Panc1 (cell line): ENCODE measurements at places on chromosomes 16 and 17. TPM values are rescaled to one million over a fixed set of nuclear protein-coding genes. Genes with fewer than 3 reads are reported as not detected.

The SKAP1 gene
- total RNA-seq: 0.90 TPM

The MAF gene
- 0.46 TPM for total RNA-seq

The TRPV2 gene
- 34.9 TPM for total RNA-seq

The KRTAP4-8 gene
- not detected for total RNA-seq

The SERPINF2 gene
- total RNA-seq: 0.77 TPM

The GNAO1 gene
- total RNA-seq: 33.4 TPM

The CRAMP1 gene
- 28.8 TPM for total RNA-seq

The HBA1 gene
- total RNA-seq: 4.4 TPM

The CCDC144A gene
- total RNA-seq: 0.57 TPM

The ABCC11 gene
- not detected for total RNA-seq

The CDH1 gene
- 65.8 TPM for total RNA-seq

The KRTAP2-1 gene
- not detected for total RNA-seq

The TNRC6A gene
- total RNA-seq: 53.6 TPM

The KRT27 gene
- total RNA-seq: not detected

The SLFN5 gene
- total RNA-seq: 5.4 TPM

The CACNG5 gene
- total RNA-seq: 0.21 TPM

The ALOX12 gene
- not detected for total RNA-seq

The AFMID gene
- total RNA-seq: 59.3 TPM

The VMO1 gene
- total RNA-seq: 0.49 TPM

The EXOC3L1 gene
- total RNA-seq: 0.41 TPM

The CCL2 gene
- 513 TPM for total RNA-seq

The CLTC gene
- 221 TPM for total RNA-seq

The NTN1 gene
- 14.5 TPM for total RNA-seq

The HSPB9 gene
- not detected for total RNA-seq

The SSTR5 gene
- 2.8 TPM for total RNA-seq

The SHCBP1 gene
- total RNA-seq: 22.2 TPM

The TBC1D3C gene
- not detected for total RNA-seq

The SLC6A2 gene
- 0.10 TPM for total RNA-seq

The ARHGAP44 gene
- total RNA-seq: 0.80 TPM

The ACE gene
- 4.5 TPM for total RNA-seq

The CLEC19A gene
- not detected for total RNA-seq

The DNAH17 gene
- 0.18 TPM for total RNA-seq

The EMC8 gene
- total RNA-seq: 39.1 TPM

The CYGB gene
- 6.0 TPM for total RNA-seq

The CNGB1 gene
- total RNA-seq: not detected

The CHAD gene
- not detected for total RNA-seq

The AGRP gene
- not detected for total RNA-seq
